ENCODE measurements at places on chromosomes 6 and 20.

DNA sequence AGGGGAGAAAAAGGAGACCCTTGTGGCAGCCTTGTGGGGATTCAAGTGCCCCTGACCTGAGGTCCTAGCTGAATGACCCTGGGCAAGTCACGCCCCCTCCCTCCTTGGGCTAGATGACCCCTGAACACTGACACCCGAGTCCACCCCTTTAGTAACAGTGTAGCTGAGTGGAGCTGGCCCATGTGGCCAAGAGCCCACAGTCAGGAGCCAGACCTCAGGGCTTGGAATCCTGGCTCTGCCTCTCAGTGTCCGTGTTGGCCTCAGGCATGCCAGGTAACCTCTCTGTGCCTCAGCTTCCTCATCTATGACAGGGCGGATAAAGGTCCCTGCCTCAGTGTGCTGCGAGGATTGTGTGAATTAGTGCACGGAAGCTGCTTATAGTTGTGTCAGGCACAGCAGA is 14.3 kb downstream of the IP6K3 start:
- DNase-seq = no peak

DNA sequence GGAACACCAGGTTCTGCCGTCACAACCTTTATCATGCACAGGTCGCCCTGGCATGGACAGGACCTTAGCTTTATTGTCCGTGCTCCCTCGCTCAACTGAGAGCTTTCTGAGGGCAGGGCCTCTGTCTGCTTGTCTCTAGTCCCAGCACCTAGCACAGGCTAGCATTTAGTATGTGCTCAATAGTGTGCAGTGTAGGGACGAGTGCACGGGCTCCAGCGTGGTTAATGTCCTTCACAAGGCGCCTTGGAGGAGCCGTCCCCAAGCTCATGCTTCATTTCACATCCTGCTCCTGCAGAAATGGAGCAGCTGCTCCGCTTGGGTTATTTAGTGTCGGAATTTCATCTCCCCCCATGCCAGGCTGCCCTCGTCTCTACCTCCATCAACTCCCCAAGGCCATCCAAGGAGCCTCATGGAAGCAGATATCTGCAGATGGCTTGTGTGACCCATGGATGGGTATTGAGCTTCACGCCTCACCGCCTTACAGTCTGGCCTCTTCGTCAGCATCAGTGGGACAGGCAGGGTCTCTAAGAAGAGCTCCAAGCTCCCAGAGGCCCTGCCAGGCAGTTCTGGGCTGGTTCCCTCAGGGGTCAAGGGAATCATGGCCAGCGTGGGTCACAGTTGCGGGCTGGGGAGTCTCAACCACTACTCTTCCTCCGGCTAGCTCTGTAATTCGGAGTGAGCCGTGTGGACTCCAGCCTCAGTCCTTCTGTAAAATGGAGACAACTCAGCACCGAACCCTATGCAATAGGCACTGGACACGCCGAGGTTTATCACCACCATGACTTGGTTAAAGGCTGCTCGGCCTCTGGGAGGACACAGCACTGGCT is 60.8 kb upstream of the APCDD1L start:
- no peak for DNase-seq

DNA sequence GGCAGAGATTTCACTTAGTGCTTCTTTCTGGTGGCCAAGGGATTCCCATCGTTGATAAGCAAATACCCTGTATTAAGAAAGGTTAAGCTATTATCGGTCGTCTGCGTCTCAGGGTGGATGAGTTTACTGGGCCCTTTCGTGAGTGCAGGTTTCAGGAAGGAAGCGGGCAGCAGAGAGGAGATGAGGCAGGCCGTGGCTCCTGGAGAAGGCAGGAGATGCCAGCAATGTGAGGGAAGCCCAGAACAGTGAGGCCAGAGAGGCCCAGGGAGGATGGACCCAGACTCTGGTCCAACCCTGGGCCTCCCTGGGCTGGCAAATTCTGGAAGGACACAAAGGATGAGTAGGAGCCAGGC is 11.2 kb downstream of the TFEB start:
- no peak for DNase-seq

- DNase-seq = no peak
Observed at GRCh38 chr20:41135888-41136679, 1.3 kb upstream of the PLCG1 start.

DNA sequence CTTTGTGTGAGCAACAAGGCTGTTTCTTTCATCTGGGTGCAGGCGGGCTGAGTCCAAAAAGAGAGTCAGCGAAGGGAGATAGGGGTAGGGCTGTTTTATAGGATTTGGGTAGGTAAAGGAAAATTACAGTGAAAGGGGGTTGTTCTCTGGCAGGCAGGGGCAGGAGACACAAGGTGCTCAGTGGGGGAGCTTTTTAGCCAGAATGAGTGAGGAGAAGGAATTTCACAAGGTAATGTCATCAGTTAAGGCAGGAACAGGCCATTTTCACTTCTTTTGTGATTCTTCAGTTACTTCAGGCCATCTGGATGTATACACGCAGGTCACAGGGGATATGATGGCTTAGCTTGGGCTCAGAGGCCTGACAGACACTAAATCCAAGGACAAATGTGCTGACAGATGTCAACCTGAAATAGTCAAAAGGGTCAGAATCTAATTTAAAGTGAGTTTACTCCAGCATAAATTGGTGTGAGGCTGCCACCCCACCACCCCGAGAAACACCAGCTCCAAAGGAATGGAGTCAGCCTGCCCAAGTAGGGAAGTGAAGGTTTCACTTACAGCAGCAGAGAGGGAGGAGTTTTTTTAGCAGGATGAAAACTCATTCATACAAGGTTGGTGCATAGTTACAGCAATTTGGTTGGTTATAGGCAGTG is 560.0 kb upstream of the CDH4 start:
- no peak for DNase-seq

DNA sequence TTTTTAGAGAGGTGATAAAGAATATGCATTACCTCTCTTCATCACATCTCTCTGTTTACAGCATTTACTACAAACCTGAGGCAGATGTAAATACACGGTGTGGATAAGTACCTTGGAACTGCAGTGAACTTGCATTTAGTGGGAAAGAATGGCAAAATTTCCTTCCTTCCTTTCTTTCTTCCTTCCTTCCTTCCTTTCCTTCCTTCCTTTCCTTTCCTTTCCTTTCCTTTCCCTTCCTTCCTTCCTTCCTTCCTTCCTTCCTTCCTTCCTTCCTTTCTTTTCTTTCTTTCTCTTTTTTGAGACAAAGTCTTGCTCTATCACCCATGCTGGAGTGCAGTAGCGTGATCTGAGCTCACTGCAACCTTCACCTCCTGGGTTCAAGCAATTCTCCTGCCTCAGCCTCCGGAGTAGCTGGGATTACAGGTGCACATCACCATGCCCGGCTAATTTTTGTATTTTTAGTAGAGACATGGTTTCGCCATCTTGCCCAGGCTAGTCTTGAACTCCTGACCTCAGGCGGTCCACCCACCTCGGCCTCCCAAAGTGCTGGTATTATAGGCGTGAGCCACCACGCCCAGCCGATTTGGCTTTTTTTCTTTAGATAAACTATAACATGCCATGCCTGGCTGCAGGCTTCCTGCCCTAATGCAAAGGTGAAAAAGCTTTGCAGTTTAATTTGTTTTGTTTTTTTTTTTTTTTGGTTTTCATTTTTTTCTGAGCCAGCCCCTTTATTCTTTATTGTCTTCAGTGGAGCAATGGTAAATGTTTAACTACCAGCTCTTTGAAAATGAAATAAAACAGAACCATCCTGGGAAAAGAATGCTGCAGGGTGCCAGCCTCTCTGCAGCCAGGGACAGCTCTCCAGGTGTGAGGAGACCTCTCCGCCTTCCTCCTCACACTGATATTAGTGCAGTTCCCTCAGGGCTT is 64.2 kb upstream of the NEDD9 start:
- DNase-seq = no peak

- no peak for DNase-seq
Observed at GRCh38 chr6:31202259-31203166, 32.0 kb upstream of the POU5F1 start.

DNA sequence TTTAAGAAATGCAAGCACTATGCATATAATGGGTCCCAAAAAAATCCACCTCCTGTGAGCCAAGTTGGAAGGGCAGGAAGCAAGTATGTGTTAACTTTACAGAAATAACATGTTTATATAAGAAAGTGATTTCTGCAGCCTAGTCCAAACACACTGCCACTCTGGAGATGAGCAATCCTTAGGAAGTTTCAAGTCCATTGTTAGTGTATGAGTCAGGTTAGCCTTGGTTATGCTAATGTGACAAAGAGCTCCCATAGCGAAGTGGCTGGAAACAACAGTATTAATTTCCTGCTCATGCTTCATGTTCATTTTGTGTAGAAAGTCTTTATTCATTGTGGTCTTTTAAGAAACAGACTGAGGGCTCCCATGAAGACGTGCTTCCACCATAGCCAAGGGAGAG is 121.4 kb downstream of the TBXT start:
- DNase-seq = no peak
